Heart left ventricle (tissue), 16 donors: ENCODE measurements at places on chromosomes 1 and 21. TPM values are rescaled to one million over a fixed set of nuclear protein-coding genes. Genes with fewer than 3 reads are reported as not detected.

Gene CELA2B
- polyA plus RNA-seq = not detected

DNA sequence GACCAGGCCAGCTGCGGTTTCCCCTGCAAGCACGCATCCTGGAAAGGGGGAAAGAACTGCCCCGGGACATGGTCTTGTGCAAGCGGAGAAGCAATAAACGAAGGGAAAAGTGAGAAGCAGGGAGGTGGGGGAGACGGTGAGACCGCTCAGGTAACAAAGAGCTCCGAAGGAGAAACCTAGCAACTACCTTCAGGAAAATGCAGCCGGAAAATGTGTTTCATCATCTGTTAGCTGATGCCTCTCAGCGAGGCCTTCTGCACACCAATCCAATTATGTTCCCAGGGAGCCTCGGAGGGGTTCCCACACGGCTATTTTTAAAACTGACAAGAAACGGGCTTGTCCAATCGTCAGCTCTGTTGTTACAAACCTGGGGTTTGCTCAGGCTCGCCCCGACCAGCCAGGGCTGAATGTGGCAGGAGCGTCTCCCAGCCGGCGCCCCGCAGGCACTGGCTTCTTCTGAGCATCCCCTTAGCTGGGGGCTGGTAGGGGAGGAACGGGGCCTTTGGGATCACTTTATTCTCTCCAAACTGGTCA, 3.4 kb downstream of the RIPK4 start:
- H3K27me3 ChIP-seq = peaks cover 64% of the 10 kb centered on the region
- H3K27ac ChIP-seq = no peak overlapping the region
- H3K36me3 ChIP-seq = no peaks in the 10 kb centered on the region
- H3K4me1 ChIP-seq = no peaks in the 10 kb centered on the region
- DNase-seq = no peak
- no peak overlapping the region for H3K4me3 ChIP-seq

DNA sequence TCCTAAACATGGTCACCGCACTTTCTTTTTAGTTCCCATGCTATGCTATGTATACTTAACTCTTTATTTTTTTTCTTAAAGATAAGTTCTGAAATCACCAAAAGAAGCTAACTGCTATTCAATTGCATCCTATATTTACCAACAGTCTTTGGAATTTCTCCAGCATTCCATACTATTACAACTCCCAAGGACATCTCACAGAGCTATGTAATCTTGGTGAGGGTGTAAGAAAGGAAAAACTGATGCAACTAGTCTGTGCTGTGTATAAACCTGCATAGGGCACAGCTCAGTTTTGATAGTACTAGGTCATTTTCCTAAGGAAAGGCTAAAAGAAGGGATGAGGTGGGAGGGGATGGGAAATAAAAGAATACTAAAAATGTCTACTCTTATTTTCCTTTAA, 78.0 kb downstream of the PTPN14 start:
- H3K27ac ChIP-seq = no peak overlapping the region
- no peak overlapping the region for H3K4me3 ChIP-seq
- H3K36me3 ChIP-seq = no peaks in the 10 kb centered on the region

- H3K4me3 ChIP-seq = no peak overlapping the region
- no peaks in the 10 kb centered on the region for H3K4me1 ChIP-seq
- no peak for DNase-seq
- no peaks in the 10 kb centered on the region for H3K27me3 ChIP-seq
These were observed 13.0 kb downstream of the STRIP1 start for GRCh38 chr1:110047463-110047862.

- H3K4me3 ChIP-seq = no peak overlapping the region
- no peak for DNase-seq
- H3K4me1 ChIP-seq = no peaks in the 10 kb centered on the region
- H3K36me3 ChIP-seq = no peaks in the 10 kb centered on the region
These were observed 4.9 kb upstream of the OTUD3 start for GRCh38 chr1:19877181-19877750.

GRCh38 chr1:209095627-209096595, 487.6 kb upstream of the CAMK1G start:
- H3K36me3 ChIP-seq = no peaks in the 10 kb centered on the region
- H3K4me1 ChIP-seq = no peaks in the 10 kb centered on the region
- no peak overlapping the region for H3K27ac ChIP-seq
- H3K4me3 ChIP-seq = no peak overlapping the region
- DNase-seq = no peak
- no peaks in the 10 kb centered on the region for H3K27me3 ChIP-seq

DNA sequence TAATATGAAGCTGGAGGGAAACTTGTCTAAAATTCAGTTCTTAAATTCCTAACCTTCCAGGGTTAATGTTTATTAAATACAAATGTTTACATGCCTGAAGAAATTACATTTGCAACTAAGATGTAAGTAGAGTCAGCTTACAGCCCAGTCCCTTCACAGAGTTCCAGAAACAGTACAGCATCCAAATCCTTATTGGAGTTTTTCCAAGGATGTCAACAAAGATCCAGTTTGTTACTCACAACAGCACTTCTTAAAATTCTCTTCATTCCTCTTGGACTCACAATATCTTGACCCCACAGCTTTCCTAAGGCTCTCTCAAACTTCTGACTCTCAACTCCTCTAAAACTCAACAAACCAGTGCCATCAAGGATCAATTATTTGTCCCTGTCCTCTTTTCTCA, 50.1 kb upstream of the RWDD3 start:
- H3K36me3 ChIP-seq = no peaks in the 10 kb centered on the region
- no peak overlapping the region for H3K27ac ChIP-seq
- H3K4me1 ChIP-seq = no peaks in the 10 kb centered on the region
- no peak for DNase-seq

GRCh38 chr1:107575226-107575625, 389.8 kb downstream of the VAV3 start:
- H3K27me3 ChIP-seq = no peaks in the 10 kb centered on the region
- no peaks in the 10 kb centered on the region for H3K4me1 ChIP-seq
- H3K4me3 ChIP-seq = no peak overlapping the region

DNA sequence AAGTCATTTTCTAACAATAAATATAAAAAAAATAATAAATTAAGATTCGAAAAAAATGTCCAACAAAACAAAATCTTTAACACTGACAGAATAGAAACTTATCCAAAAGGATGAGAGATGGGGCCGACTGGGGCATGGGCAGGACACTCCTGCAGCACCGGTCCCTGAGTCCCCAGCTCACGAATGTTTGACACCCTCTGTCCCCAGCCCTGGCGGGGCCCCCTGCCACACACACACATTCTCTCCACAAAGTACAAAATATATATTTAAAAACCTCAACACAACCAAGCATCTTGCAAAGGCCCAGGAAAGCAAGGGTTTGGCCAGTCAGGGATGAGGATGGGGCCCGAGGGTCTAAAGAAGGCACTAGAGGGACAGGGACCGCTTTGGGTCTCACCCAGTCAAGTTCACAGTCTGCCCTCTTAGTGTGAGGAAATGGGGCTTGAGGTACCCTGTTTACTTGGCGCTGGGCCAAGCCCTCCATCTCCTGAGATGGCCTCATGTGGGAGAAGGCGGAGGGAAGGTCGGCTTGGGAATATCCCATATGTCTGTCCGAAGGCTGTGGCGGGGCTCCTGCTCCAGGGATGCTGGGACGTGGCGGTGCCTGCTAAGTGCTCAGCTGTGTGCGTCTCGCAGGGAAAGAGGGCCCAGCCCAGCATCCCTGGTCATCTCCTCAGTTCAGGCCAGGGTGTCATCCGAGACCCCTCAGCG, 31.3 kb downstream of the EPHA2 start:
- H3K4me3 ChIP-seq = no peak overlapping the region
- H3K36me3 ChIP-seq = peaks cover 50% of the 10 kb centered on the region
- peak; percentile 31 for DNase-seq
- no peak overlapping the region for H3K27ac ChIP-seq
- no peaks in the 10 kb centered on the region for H3K27me3 ChIP-seq

Gene DPYD
- 3.9 TPM for polyA plus RNA-seq

Gene MLLT11
- polyA plus RNA-seq = 5.4 TPM

Gene CYP4A22
- polyA plus RNA-seq = not detected

DNA sequence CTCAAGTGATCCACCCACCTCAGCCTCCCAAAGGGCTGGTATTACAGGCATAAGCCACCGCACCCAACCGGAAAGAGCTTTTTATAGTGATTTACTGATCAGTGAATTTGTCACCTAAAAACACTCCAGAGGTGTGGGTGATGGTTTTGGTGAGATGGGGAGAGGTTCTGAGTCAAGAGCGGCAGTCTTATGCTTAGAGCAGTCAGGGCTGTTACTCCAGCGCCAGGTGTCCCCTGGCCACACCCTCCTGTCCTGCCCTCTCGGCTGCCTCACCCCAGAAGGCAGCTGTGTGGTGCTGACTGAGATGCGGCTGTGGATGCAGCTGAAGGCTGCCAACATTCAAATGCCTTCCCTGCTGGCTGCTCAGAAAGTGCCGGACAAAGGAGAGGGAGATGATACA, 94.5 kb upstream of the LPGAT1 start:
- H3K27me3 ChIP-seq = no peaks in the 10 kb centered on the region
- H3K36me3 ChIP-seq = no peaks in the 10 kb centered on the region
- DNase-seq = no peak
- H3K27ac ChIP-seq = no peak overlapping the region

Gene CHI3L2
- 5.0 TPM for polyA plus RNA-seq

DNA sequence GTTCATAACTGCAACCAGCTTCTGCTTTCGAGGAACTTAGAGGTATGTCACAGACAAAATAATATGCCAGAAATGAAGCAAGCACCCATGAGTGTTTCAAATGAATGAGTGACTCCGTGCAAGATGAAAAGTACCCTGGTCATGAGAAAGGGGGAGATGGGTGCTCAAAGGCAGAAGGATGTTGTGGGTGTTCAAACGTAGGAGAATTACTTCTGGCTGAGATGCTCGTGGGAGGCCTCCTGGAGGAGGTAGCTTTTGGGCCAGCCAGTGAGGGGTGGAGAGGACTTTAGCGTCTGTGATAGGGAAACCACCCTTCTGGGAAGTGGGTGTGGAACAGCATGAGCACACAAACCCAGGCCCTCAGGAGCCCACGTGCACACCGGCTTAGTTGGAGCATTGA, 113.8 kb downstream of the SYF2 start:
- H3K27ac ChIP-seq = no peak overlapping the region
- H3K4me1 ChIP-seq = no peaks in the 10 kb centered on the region
- no peaks in the 10 kb centered on the region for H3K36me3 ChIP-seq
- DNase-seq = no peak

DNA sequence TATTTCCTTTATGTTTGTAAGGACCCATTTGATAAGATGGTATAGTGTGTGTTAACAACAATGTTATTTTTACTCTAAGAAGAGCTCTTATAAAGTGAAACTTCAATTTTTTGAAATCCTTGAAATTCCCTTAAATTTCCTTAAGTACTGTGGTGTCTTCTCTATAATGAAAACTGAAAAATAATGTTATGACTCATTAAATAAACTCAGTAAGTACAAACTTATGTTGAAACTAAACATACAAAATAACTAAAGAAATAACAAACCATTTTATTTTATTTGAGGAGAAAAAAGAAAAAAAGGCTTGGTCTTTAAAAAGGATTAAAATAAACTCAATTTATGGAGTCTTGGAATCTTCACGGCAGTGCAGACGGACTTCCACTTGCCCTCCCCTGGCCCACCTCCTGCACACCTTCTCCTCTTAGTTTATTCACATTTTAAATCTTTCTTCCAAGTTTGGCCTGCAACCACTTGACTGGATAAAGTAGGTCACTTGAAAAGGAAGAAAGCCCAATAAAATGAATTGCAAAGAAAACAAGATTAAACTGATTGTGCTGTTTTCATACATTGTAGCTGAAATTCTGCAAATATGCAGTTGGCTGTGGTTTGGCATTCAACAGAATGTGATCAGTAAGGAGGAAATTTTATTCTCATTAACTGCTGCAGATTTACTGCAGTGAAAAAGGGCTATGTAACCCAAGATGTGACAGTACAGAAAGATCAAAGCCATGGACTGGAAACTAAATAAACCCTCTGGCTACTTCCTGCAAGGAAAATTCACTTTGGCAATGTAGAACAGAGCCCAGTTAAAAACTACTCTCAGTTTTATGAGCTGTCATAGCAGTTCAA, 48.5 kb upstream of the SCYL3 start:
- peaks cover 11% of the 10 kb centered on the region for H3K4me1 ChIP-seq
- H3K4me3 ChIP-seq = no peak overlapping the region
- H3K36me3 ChIP-seq = no peaks in the 10 kb centered on the region
- H3K27ac ChIP-seq = no peak overlapping the region

DNA sequence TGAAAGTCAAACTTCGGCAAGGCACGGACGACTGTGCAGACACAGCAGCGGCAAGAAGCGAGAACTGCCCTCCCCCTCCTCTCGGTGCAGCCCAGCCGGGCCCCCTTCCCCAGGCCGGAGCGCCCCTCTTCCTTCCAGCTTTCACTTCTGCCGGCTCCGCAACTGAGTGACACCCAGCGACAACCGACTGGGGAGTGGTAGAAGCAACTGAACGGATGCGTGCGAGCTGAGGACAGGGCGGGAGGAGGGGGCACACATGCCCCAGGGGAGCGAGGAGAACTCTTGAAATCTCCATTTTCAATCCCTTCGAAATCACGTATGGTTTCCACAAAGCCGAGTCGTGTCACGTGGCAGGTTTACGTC, 146.6 kb downstream of the PGBD5 start:
- H3K4me1 ChIP-seq = no peaks in the 10 kb centered on the region
- no peak overlapping the region for H3K4me3 ChIP-seq
- DNase-seq = no peak
- no peak overlapping the region for H3K27ac ChIP-seq
- peaks cover 19% of the 10 kb centered on the region for H3K36me3 ChIP-seq

DNA sequence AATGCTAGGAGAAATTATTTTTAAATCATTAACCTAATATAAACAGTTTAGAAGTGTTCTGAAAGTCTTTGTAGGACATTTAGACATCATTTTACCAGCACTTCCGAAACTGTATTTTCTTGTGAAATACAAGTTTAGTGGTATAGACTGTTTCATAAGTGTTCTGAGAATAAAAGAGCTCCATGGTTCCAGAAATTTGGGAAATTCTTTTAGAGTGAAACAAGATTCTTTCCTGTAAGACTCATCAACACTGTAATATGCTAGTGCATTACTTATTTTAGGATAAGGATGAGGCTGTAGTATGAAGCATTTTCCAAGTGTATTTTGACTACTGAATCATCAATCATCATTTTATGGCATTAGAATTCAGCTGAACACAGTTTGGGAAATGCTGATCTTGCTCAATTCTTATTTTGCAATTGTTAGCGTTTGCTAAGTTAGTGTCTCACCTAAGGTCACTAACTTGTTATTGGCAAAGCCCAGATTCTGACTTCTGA, 73.4 kb downstream of the CEP350 start:
- peaks cover 78% of the 10 kb centered on the region for H3K36me3 ChIP-seq
- no peaks in the 10 kb centered on the region for H3K27me3 ChIP-seq
- no peak overlapping the region for H3K27ac ChIP-seq
- no peak for DNase-seq

DNA sequence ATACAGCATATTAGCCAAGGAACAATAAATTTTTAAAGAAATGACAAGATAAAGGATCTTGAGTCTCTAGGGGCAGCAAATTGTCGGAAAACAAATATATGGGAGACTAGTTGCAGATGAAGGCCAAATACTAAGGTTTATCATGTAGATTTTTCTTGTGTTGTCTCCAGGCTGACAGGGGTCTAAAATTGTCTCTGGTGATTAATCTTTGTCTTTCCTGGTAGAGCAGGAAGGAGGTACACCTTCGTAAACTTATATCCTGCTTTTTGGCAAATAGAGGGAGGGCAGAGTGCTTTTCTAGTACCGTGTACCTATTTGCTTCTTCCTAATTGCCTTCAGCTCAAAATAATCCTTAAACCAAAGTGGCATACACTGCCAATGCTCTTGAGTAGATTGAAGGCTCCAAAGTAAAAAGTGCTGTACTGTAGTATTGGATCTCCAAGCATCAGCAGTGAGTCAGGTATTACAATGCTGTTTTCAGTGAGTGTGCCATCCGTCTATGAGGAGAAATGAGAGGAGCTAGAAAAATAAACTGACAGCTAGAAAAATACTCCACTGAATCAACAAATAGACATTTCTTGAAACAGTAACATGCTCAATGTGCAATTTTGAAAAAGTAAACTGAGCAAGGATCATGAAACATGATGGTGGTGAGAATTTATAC, 1.8 kb upstream of the LEPR start:
- H3K4me1 ChIP-seq = peaks cover 10% of the 10 kb centered on the region
- no peaks in the 10 kb centered on the region for H3K36me3 ChIP-seq
- no peak overlapping the region for H3K4me3 ChIP-seq
- no peak for DNase-seq
- H3K27ac ChIP-seq = peak overlapping the region; percentile 91
